ENCODE measurements at places on chromosomes 1 and 21.

DNA sequence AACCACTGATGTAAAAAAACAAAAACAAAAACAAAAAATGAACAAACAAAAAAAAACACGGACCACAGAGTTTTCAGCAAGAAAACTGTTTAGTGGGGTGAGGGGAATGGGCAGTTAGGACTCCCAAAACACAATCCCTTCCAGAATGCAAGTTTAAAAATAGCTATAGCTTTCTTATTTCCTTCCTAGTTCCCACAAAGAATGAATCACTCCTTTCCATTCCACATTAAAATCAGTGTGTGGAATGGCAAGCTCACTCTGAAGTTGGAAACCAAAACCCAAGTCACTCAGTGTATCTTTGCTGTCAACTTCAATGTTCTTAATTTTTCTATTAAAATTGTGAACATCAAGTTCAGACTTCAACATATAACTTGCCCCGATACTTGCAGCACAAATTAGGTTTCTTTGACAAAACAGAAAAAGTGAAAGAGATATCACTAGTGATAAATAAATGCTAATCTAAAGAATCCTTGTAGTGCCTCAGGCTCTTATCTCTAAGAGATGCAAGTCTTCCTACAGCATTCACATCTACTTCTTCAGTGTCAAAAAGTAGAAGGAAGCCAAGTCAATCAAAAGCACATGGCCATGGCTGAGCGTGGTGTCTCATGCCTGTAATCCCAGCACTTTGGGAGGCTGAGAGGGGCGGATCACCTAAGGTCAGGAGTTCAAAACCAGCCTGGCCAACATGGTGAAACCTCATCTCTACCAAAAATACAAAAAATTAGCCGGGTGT lies 45.5 kb downstream of the TOR3A start:
- no peak for DNase-seq

DNA sequence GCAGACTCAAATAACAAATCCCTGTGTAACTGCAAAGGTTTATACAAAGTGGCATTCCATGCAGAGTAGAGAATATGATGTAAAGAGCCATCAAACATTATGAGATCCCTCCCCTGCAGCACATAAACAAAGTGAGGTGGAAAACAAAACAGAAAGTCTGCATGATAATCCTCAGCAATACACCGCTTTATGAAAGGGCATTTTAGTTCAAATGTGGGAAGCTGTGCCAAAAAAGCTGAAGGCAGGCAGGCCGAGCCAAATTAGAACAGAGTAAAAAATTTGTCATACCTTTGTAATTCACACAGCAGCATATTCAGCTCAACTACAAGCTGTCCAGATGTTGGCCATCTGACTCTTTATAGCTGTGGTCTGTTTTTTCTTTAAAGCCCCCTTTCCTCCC lies 113.5 kb downstream of the LHX9 start:
- DNase-seq, result no peak

GRCh38 chr1:20507248-20507563 lies 745 bp downstream of the MUL1 start:
- DNase-seq, result no peak

DNA sequence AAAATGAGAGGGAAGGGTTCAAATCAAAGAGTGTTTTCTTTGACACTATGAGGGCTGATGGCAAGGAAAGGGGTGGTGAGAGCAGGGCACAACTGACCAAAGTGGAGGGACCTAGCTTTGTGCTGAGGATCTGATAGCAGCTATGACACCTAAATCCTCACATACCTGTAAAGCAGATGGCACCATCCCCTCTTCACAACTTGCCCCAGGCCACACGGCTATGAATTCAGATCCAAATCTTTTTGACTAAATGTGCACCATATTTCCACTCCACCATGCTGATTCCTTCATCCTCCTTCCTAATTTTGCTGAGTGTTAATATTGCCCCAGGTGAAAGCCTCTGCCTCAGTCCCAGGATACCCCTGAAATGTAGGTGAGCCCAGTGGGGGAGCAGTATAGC lies 385.7 kb downstream of the PLPP3 start:
- DNase-seq, result no peak

- no peak for DNase-seq
Observed at GRCh38 chr1:98322966-98323365, 338.6 kb upstream of the SNX7 start.

DNA sequence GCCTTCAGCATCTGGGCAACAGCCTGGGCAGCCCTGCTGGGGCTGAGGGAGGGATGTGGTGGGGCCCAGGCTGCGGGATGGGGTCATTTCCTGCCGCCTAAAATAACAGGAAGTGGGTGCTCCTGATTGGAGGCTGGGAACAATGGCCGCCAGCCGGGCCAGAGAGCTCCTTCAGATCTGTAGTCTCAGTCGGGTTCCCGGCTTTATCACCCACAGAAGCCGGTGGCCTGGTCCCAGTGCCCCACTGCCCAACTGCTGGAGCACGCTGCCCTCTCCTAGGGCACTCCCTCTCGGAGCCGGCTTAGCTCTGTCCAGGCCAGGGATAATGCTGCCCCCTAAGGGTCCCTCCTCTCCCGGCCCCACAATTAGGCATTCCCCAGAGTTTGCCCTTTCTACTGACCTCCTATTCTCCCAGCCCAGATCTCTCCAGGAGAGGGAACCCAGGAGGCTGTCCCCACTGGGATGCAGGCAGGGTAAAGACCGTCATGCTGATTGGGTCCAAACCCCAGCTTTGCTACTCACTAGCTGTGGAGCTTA lies 5.1 kb downstream of the MAP7D1 start:
- DNase-seq, result no peak

- no peak for DNase-seq
Observed at GRCh38 chr1:31765041-31765467, 914 bp upstream of the ADGRB2 start.

DNA sequence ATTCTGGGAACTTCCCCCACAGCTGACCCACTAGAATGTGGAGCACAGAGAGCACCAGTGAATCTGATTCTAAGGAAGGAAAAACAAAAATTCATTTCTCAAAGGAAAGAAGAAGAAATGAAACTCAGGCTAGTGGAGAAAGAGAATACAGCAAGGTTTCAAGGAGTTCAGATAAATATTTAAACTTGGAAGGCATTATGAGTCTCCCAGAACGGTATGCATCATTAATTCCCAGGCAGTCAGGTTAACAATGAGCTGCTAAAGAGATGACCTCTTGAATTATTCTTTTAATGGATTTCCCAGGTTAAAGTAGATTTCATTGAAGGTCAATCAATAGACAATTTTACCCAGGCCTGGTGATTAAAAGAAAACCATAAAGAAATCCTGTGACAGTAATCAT lies 103.6 kb upstream of the KAZN start:
- no peak for DNase-seq

GRCh38 chr1:89843273-89844130 lies 22.7 kb downstream of the LRRC8D start:
- peak; percentile 44 for DNase-seq

DNA sequence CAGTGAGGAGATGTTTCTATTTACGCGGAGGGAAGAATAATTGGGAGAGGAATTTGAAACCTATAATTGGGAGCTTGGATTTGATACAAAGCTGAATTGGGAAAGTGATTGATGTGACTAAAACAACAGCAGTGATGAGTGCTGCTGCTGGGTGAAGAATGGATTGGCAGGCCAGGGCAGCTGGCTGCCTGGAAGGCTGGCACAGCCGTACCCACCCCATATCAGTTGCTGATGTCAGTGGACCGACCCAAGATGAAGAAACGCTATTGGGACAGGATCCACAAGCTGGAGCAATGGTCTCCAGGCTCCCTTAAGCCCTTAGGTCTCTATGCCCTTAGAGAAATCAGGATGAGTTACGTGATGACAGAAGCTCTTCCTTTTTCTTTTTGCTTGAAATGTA lies 47.4 kb downstream of the GRIK1 start:
- no peak for DNase-seq

DNA sequence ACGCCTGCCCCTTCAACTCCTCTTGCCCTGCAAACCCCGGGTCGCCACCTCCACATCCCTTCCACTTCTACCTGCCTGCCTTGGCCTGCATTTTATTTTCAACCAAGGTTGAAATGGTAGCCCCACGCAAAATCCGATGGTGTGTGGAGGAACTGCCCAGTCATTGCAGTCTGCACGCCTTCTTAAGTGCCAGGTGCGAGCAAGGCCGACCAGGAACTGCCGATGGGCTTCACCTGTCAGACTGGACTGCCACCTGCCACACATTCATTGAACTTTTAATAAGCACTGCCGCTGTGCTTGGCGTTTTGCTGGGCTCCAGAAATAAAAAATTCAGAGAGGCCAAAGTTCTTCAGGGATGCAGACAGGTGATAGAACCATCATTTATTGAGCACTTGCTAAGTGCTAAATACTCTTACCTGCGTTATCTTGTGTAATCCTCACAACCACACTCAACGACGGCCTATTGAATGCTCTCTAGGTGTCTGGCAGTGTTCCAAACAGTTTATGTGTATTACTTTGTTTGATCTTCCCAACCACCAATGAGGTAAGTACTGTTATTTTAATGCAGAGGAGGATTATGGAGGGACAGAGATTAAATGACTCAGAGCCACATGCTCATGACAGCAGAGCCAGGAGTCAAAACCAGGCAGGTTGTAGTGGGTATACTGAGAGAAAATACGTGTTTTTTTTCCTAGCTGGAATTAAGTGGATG lies 36.2 kb downstream of the CACHD1 start:
- no peak for DNase-seq

GRCh38 chr1:67677930-67678329 lies 7.1 kb upstream of the GADD45A start:
- no peak for DNase-seq

GRCh38 chr1:245156736-245157505 lies 2.1 kb downstream of the KIF26B start:
- DNase-seq, result no peak

GRCh38 chr21:27451116-27451515 lies 484.2 kb upstream of the ADAMTS5 start:
- DNase-seq, result no peak

DNA sequence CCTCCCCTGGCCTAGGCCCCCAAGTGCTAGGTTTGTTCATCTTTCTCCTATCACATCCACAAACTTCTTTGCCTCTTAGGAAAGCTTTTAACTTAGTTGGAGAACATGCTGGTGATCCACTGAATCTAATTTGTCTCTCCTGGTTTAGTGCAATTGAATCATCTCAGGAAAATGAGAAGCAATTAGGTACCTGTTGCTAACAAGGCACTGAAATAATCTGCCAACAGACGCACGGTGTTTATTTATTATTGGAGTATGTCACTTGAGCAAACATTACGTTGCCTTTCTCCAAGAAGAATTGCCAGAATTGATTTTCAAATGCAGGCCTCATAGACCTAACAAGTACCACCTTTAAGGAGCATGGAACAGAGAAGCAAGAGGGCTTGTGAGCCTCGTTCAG lies 309.4 kb downstream of the NFIA start:
- DNase-seq, result no peak

DNA sequence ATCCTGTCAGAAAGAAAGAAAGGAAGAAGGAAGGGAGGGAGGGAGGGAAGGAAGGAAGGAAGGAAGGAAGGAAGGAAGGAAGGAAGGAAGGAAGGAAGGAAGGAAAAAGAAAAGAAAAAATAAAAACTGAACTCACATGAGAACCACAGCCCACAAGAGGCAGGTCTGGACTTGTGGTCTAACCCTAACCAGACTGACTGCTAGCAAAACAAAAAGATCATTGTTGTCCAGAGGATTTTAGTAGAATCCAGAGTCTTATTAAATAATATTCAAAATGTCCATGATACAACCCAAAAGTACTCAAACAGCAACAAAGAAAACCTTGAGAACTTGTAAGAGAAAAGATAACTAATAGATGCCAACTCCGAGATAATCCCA lies 4.7 kb upstream of the ITGB2 start:
- no peak for DNase-seq

GRCh38 chr1:172602706-172603105 lies 56.2 kb upstream of the FASLG start:
- no peak for DNase-seq

DNA sequence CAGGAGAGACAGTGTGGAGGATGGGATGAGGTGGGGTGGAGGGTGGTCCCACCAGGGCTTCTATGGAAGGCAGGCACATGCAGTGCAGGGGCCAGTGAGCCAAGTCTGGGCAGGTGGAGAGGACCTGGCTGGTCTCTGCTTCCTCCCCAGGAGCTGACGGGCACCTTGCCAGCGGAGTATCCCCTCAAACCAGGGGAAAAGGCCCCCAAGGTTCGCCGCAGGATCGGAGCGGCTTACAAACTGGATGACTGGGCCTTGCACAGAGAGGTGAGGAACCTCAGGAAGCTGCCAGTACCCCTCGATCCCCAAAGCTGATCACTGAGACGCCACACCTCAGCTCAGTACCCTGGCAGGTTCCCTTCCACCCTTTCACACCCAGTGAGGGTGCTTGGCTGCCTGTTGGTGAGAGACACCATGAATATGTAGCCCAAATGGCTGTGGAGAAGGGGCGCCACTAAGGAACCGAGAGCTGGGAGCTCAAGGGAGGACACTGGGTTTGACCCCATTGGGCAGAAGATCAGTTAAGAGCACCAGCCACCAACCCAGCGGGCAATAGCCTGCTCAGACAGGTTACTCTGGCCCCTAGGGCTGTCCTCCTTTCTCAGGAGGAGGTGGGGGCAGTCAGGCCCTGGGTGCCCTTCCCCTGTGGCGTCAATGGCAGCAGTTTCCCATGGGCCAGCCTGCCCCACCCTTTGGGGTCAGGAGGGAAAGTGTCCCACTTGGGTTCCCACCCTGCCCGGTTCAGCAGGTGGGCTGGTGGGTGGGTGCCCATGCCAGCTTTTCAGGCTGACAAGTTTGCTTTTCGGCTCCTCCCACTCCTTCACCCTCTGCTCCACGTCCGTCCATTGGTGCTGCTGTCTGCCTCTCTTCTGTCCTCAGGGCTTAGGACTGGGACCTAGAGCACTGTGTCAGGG lies 5.5 kb downstream of the INAVA start:
- no peak for DNase-seq

- DNase-seq, result no peak
Observed at GRCh38 chr1:91283421-91283726, 121.3 kb downstream of the HFM1 start.

- DNase-seq, result no peak
Observed at GRCh38 chr1:78377356-78377928, 113.3 kb upstream of the PTGFR start.

- DNase-seq, result no peak
Observed at GRCh38 chr1:7084232-7084894, 299.1 kb downstream of the CAMTA1 start.

GRCh38 chr1:203054184-203054583 lies 27.9 kb downstream of the PPFIA4 start:
- no peak for DNase-seq

DNA sequence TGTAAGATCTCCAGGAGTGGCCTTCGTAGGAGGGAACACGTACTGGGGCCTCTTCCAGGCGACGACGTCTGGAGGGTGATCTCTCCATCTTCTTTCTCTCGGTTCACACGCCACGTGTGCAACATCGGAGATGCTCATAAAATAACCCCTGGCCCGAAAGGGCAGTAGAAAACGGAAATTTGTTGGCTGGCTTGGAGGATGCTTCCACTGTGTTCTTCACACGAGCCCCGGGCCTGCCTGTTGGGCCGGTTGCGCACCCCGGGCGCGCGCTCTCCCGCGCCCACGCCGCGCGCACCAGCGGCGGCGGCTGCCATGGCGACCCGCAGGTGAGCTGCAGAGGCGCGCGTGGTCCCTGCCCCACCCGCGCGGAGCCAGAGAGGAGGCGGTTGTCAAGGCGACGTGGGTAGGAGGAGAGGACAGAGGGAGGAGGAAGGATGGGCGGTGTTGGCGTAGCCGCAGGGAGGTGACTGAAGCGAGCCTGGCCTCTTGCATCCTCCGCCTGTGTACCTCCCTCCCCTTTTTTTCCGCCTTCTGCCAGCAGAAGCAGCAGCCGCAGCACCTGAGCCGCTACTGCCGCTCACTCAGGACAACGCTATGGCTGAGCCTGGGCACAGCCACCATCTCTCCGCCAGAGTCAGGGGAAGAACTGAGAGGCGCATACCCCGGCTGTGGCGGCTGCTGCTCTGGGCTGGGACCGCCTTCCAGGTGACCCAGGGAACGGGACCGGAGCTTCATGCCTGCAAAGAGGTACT lies at the start of gene ELAPOR1:
ELAPOR1 (plus strand) TSS at position 526 of the 752 bp plus-strand sequence; CDS start at position 595, 69 bp downstream.
- DNase-seq, result peak; percentile 49

Measured in stimulated activated CD4-positive, alpha-beta T cell treated with anti-CD3 and anti-CD28 coated beads, Interleukin-1b, Interleukin-23, amount 100 ng/mL, for 1 hour (primary cell).